ENCODE measurements at places on chromosomes 4 and X. TPM values are rescaled to one million over a fixed set of nuclear protein-coding genes. Genes with fewer than 3 reads are reported as not detected.

- no peaks in the 10 kb centered on the region for H3K36me3 ChIP-seq
- no peak for DNase-seq
- H3K27me3 ChIP-seq = no peaks in the 10 kb centered on the region
These were observed 51.7 kb downstream of the ADGRG2 start for GRCh38 chrX:19070555-19070994.

GPR143 gene
- 3.2 TPM for total RNA-seq

DNA sequence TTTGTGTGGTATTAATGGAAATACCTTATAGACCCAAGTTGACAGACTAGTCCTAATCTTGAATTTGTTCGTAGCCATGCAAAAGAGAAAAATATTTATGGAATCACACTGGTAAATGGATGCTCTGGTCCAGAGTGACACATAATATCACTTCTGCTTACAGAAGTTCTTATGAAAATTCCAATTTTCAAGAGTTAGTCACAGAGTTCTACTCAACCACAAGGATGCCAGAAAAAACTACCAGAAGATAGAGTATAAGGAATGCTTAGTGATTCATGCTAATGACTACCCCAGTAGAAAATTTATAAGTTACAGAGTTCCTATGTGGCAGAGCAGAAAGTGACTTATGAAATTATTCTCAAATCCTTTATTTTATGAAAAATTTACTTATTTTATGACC is 1384.8 kb downstream of the FAM133A start:
- no peak overlapping the region for H3K27ac ChIP-seq
- H3K27me3 ChIP-seq = no peaks in the 10 kb centered on the region
- no peak overlapping the region for H3K4me3 ChIP-seq
- H3K4me1 ChIP-seq = no peaks in the 10 kb centered on the region
- DNase-seq = no peak

CXCL1 gene
- 8.3 TPM for total RNA-seq

GPR34 gene
- 0.88 TPM for total RNA-seq

FRAS1 gene
- total RNA-seq = 31.9 TPM

- H3K4me3 ChIP-seq = no peak overlapping the region
- H3K27me3 ChIP-seq = no peaks in the 10 kb centered on the region
- no peaks in the 10 kb centered on the region for H3K36me3 ChIP-seq
- DNase-seq = no peak
- H3K27ac ChIP-seq = no peak overlapping the region
- no peaks in the 10 kb centered on the region for H3K4me1 ChIP-seq
These were observed 62.7 kb upstream of the HELT start for GRCh38 chr4:184955636-184956035.

GNRHR gene
- not detected for total RNA-seq

DNA sequence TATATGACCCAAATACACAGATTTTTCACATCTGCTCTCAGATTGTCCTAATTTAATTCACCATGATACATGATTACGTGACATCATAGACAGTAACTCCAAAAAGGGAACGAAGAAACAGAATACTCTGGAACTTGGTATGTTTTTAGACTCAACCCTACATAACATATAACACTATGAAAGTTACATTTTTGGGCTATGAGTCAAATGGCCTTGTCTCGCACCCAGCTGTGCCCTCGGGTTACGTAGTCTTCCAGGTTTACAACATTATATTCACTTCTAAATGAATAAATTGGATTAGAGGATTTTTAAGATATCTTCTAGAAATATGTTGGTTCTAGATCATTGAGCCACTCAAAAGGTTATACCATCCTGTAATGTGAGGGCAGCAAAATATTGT is 2089.6 kb upstream of the TENM3 start:
- H3K36me3 ChIP-seq = no peaks in the 10 kb centered on the region
- DNase-seq = no peak
- no peak overlapping the region for H3K27ac ChIP-seq
